ENCODE measurements at places on chromosomes 5 and 9. TPM values are rescaled to one million over a fixed set of nuclear protein-coding genes. Genes with fewer than 3 reads are reported as not detected.

The WNT8A gene
- total RNA-seq: not detected

The PTGES gene
- total RNA-seq: not detected

The TEX48 gene
- not detected for total RNA-seq

GRCh38 chr9:83019246-83019645 is 43.7 kb downstream of the RASEF start:
- H3K4me3 ChIP-seq: no peak overlapping the region
- H3K4me1 ChIP-seq: peaks cover 35% of the 10 kb centered on the region
- no peak for DNase-seq
- no peak overlapping the region for H3K27ac ChIP-seq

- H3K36me3 ChIP-seq: no peaks in the 10 kb centered on the region
- no peaks in the 10 kb centered on the region for H3K4me1 ChIP-seq
- DNase-seq: no peak
- no peaks in the 10 kb centered on the region for H3K27me3 ChIP-seq
Measured at GRCh38 chr9:12785260-12785770, 10.5 kb downstream of the LURAP1L start.

DNA sequence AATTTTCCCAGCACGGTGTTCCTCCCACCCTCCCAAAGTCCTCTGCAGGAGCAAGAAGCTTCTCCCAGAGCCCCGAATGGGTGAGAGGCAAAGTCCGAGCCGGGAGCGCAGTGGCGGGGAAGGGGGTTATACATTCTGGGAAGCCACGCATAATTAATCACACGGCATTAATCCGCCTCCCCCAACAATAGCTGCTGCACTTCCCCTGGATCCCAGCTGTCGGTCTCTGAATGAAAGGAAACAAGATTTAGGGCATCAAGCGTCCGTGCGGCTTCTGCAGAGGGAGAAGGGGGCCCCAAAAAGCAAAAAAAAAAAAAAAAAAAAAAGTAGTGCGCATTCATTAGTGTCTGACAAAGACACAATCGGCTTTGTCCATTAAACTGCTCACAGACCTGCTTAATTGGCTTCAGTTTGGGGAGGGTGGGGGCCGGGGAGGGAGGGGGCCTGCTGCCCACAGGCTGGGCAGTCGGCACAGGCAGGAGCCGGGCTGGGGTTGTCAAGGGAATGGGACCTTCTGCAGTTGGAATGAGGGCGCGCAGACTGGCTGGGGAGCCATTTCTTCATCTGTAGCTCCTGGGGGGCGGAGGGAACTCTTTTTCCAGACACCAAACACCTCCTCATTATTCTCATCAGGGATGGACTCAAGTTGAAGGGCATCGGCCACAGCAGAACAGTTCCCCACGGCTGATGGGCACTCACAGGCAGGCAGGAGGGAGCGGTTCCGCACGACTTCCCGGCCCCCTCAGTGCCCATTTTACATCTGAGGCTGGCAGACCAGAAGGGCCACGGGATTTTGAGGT is 3.4 kb downstream of the NOTCH1 start:
- H3K4me1 ChIP-seq: peaks cover 30% of the 10 kb centered on the region
- H3K36me3 ChIP-seq: no peaks in the 10 kb centered on the region
- no peak for DNase-seq
- no peak overlapping the region for H3K4me3 ChIP-seq
- H3K27me3 ChIP-seq: peaks cover 7% of the 10 kb centered on the region

Measured in Karpas-422 (cell line).